ENCODE measurements at places on chromosomes 3 and 15.

DNA sequence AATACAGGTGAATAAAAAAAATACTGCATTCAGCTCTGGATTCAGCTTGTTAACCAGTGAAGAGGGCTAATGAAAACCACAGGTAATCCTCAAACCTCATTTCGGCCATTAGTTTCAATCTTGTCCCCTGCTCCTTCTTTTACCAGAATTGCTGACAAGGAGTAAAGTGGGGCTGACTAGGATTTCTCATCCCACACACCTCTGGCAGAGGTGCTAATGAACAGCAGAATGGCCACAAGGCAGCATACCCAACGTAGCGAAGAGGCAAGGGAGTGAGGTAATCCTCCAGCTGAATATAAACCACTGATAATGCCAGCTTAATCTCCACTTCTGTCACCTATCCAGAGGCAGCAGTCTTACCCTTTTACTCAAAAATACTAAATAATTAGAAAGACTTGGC, 248.8 kb upstream of the CDIN1 start:
- DNase-seq, result no peak

GRCh38 chr3:149941186-149941585, 29.5 kb downstream of the PFN2 start:
- no peak for DNase-seq

DNA sequence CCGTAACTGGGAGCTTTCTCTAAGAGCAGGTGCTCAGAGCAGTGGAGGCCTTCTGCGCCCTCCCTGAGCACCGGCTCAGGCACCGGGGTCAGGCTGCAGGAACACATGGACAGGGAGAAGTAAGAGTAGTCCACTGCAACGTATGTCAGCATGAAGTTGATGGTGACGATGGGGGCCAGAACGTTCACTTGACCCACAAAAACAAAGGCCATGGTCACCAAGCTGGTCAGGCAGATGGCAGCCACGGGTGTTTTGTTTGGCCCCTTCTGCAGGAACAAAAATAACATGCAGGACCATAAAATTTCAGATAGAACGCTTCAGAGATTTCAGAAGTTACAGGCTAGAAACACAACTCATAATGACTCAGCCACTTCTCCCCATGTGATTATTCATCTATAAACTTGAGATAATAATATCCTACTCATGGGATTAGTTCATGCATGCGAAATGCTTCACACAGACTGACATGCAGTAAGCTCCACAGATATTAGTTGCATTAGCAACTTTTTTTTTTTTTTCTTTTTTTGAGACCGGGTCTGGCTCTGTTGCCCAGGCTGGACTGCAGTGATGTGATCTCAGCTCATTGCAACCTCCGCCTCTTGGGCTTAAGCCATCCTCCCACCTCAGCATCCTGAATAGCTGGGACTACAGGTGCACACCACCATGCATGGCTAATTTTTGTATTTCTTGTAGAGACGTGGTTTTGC, 52.2 kb upstream of the HEG1 start:
- DNase-seq, result no peak

DNA sequence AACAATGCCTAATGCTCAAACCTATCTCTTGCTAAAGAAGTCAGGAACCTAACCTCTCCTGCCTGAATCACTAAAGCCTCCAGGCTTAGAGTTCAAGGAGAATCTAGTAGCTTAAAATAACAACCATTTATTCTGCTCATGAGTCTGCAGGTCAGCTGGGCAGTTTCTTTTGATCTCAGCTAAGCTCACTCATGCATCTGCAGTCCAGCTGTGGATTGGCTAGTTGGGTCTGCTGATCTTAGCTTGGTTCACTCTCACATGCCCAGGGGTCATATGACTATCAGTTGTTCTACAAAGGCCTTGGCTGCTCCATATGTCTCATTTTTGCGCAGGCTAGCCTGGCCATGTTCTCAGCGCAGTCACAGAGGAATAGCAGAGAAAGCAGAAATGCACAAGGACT, 109.2 kb upstream of the STT3B start:
- no peak for DNase-seq

GRCh38 chr3:107523289-107523538, 452 bp downstream of the BBX start:
- DNase-seq, result peak; percentile 25

DNA sequence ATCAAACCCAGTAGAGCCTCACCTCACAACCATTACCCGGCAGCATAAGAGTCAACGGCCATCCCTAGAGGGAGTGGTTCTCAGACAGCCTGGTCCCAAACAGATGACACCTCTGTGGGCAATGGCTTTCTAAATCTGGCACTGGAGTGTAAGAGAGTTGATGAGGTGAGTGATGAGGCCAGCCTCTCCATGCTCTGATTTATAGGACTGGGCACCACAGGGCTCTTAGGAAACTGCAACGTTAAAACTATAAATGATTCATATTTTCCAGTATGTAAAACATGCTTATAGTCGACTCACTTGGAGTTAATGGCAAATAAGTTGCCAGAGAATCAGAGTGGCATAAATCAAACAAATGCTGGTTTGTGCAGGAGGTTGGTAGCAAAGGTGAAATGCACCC, 187.7 kb downstream of the GREM1 start:
- no peak for DNase-seq

- DNase-seq, result no peak
These were observed 2.2 kb upstream of the CD47 start for GRCh38 chr3:108093021-108093420.

DNA sequence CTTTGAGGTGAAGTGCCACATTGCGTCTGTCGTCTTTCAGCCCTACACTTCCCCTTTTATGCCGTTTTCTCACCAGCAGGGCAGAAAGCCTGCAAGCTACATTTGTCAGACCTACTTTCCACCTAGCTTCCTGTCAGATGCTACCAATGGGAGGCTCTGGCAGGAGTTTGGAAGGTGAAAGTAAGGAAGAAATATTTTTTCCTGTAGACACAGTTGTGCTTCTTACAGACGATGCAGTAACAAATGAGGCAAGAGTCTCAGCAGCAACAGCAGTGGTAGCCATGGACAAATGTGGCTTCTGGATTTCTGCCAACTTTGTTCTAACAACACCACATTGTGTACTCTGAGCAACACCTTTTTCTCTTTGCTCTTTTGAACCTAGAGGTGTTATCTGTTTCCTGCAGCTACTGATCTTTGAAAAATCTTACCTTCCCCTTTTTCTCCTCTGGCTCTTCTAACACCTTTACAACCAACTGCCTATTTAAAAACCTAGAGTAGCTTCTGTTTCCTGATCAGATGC, 70.6 kb upstream of the STT3B start:
- no peak for DNase-seq

DNA sequence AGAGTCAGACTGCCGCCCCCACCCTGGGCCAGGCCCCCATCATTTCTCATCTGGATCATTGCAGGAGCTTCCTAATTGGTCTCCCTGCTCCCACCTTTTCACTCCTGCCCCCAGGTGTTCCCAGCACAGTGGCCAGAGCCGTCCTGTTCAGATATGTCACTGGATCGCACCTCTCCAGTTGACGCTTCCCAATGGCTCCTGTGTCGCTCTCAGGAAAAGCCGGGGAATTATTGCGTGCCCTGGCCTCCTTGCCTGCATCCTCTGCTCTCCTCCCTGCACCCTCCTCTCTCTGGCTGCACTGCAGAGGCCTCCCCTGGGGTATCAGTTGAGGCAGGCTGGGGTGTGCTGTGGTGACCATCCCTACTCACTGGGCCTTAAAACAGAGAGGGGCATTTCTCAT, 25.5 kb upstream of the CYP11A1 start:
- DNase-seq, result no peak

All from gastrocnemius medialis (tissue), 4 donors.